ENCODE measurements at places on chromosomes 5 and 9.

DNA sequence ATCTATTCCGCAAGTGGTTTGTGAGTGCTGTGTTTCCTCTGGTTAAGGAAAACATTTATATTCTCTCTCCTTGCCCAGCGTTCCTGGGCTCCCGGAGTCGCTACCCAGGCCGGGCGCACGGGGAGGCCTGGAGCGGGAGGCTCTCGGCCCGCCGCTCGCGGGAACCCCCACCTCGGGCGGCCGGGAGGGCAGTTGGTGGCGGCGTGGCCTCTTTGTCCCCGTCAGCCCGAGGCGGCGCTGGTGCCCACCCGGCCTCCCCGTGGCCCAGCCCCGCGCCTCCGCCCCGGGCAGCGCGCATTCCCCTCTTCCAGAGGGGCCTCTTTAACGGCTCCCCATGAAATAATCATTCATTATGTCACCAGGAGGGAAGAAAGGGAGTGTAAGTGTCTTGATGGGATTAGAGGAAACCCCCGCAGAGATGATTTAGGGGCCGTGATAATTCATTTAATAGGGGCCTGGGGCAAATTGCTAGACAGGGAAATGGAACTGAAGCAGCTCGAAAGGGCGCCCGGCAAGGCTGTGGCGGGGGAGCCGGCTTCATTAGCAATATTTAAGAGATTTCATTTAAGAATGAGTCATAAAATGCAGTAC is 181.9 kb upstream of the TBCA start:
- DNase-seq: no peak

DNA sequence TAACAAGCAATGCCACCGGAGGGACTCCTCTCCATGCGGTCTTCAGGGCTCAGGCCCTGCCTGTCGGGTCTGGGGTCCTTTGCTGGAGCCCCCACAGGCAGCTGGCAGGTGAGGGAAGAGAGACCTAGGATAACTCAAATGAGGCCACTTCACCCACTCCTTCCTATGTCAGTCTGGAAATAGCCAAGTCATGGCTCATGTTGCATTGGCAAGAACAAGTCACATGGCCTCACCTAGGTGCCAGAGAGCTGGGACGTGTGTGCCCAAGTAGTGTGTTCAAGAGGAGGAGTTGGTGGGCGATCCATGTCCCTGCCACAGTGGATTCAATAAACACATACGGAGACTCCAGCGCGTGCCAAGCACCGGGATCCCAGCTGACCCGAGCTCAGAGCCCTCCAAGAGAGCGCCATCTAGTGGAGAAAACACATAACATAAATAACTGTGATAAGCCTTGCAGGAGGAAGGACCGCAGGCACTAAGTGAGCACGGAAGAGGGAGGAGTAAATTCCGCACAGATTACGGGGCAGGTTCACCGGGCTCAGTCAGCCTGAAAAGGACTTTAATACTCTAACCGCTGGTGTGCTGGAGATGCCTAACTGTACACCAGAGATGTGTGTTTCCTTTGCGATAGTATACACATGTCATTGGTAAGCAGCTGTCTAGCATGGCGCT is 580.8 kb downstream of the CCDC171 start:
- DNase-seq: no peak

DNA sequence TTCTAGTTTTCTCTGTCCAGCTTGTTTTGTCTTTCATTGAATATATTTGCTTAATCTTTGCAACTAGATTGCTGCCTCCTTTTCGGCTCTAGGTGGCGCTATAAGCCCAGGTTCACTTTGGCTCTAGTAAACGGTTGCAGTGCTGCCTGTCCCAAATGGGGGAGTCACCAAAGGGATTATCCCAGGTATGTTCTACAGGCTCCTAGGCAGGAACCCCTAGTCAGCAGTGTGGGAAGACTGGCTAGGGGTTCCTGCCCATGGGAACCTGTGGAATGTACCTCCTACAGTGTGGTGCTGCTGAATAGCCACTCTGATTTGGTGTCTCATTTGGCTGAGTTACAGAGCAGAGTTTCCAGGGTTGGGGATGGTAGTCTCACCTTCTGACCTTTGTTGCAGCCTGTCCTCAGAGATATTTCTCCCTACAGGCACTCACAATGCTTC is 85.2 kb downstream of the ARSB start:
- no peak for DNase-seq

GRCh38 chr5:1501372-1502045 is 22.3 kb downstream of the LPCAT1 start:
- DNase-seq: no peak

DNA sequence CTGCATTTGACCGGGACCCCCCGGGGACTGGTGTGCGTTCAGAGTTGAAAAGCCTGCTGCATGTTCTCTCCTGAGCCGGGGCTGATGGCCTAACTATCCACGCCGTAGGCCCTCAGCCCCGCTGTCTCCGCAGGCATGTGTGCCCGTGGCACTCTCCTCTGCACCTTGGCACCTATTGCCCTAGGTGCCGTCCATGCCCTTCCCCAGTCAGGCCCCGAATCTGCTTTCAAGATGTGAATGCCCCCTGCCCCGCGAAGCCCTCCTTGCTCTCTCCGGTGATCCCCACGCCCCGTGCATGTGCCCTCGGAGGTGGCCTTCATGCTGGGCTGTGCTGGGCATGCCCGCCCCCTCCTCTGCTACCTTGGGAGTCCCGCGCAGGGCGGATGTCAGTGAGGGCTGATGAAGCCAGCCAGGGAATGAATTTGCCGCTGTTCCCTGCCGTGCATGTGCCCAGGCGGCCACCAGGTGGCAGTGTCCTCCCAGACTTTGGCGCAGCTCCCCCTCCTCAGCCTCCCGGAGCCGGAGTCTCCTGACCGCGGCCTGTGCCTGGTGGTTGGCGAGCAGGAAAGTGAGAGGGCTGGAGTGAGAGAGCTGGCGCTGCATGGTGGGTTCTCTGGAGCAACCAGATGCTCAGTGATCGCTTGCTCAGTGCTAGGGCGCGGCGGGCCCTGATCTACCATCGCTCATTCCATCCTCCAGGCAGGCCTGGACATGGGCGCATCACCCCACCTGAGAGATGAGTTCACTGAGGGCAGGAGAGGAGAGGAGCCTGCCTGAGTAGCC is 112.9 kb upstream of the LMX1B start:
- DNase-seq: peak; percentile 79

GRCh38 chr5:173872957-173873305 is 15.2 kb upstream of the CPEB4 start:
- DNase-seq: no peak

DNA sequence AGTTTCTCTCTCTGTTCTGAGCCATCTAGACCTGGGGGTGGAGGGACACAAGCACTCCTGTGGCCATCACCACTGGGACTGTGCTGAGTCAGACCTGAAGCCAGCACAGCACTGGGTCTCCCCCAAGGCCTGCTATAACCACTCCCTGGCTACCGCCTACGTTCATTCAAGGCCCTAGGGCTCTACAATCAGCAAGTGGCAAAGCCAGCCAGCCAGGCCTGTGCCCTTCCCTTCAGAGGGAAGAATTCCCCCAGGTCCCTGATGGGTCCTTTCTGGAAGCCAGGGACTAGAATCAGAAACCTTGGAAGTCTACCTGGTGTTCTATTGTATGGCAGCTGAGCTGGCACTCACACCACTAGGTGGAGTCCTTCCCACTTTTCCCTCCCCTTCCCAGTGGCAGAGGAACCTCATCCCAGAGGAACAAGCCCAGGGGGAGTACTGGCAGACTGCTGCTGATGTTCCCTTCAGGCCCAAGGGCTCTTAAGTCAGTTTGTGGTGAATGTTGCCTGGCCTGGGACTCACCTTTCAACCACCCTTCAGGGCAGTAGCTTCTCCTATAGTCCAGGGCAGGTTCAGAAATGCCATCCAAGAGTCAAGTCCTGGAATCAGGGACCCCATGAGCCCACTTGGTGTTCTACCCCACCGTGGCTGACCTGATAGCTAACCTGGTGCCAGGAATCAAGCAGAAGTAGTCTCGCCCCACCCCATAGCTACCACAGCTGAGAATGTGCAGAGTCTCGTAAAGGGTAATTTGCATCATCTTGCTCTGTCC is 20.0 kb downstream of the JMY start:
- DNase-seq: no peak

GRCh38 chr9:86274821-86275643 is 7.3 kb downstream of the ISCA1 start:
- no peak for DNase-seq

GRCh38 chr5:175795959-175796358 is 75.4 kb upstream of the CPLX2 start:
- no peak for DNase-seq

GRCh38 chr9:92762781-92763708 is 1.6 kb downstream of the BICD2 start:
- DNase-seq: no peak

DNA sequence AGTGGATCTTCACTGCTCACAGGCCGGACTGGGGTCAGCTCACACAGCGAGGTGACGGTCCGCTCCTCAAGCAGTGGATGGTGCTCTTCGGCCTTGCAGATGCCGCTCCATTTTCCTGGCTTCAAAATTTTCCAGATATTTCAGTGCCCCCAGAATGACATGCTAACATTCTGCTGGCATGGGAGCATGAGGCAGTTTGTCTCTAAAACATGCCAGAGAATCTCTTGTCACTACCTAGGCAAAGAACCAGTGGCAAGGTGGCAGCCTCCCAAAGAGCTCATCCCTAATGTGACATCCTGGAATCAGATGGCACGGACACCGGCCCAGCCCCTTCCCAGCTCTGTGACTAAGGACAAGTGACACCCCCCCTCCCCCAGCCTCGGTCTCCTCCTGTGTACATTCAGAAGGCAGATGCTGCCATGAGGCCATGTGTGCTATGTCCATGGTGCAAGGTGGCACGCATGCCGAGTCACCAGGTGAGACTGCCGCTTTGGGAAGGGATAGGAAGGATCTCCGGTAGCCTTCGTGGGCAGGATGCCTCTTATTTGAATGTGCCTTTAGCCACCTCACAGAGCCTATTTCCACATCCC is 2.7 kb downstream of the S1PR3 start:
- no peak for DNase-seq
